ENCODE measurements at places on chromosomes 2 and 18.

GRCh38 chr2:99818842-99819241 is 323.5 kb downstream of the AFF3 start:
- no peak for DNase-seq

GRCh38 chr2:232523682-232524597 is 2.0 kb upstream of the CHRND start:
- DNase-seq, result peak; percentile 63

DNA sequence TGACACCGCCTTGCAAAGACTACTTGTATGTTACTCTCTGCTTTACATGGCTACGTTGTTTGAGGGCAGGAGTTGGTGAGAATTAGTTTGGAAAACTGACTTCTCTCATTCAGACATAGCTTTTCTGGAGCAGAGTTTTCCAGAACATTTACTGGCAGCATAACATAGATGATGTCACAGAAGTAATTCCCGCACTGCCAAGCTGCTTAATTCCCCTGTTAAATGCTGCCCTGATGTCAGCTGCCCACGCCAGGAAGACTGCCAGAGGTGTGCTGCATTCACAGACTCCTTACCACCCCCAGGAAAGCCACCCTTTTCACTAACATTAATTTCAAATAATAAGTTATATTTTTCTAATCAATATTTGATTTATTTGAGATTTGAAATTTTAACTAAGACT is 24.7 kb upstream of the PTPN2 start:
- no peak for DNase-seq

DNA sequence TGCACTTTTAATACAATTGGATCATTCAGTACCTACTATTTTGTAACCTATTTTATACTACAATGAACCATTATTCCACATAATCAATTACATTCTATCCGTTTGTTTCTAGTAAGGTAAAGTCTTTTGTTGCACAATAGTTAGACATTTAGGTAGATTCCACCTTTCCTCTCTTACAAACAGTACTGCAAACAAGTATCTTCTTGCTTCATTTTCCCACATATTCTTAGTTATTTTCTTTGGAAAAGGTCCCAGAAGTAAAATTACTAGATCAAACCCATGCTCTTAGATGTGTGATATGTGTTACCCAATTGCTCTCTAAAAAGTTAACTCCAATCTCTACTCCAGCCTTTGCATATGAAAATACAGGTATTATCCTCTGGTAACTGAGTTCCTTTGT is 49.6 kb downstream of the SPIRE1 start:
- no peak for DNase-seq

- DNase-seq, result peak; percentile 33
Observed at GRCh38 chr2:217262911-217263310, 403.0 kb upstream of the TNP1 start.

GRCh38 chr2:233835230-233836186 is 18.8 kb downstream of the HJURP start:
- no peak for DNase-seq

- peak; percentile 77 for DNase-seq
Observed at GRCh38 chr2:190344276-190344827, 963 bp downstream of the INPP1 start.

- DNase-seq, result no peak
Observed at GRCh38 chr18:35573531-35573930, 8.0 kb upstream of the GALNT1 start.

- peak; percentile 61 for DNase-seq
Observed at GRCh38 chr2:60581433-60582282, 28.2 kb upstream of the BCL11A start.

DNA sequence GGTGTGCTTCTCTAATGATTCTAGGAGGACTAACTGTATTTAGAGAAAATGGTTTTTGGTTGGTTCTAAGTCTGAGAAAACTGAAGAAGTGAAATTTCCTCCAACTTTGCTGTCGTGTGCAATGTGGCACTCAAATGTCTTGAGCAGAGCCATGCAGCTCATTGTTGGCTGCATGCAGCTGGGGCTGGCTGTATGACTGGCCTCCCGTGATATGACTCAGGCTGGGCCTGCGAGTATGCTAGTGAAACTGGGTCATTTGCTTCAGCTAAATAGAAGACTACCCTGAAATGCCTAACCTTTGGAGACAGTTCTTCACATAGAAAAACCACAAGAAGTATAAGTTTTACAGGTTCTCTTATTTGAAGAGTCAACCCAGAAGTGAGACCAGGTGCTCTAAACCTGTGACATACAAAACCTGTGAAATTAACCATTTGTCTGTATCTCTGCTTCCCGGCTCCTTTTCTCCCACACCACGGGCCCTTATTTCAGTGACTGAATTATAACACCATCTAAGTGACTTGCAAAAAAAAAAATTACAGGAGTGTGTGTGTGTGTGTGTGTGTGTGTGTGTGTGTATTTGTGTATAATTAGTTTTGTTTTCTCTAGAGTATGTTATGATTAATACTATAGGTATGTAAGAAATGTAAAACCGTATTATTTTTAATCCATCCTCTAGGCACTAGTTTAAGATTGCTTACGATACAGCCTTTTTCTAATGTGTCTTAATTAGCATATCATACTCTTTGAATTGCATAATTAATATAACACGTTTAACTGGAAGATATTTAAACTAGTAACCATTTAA is 15.9 kb downstream of the POLI start:
- DNase-seq, result no peak

GRCh38 chr2:43142921-43143438 is 83.4 kb downstream of the ZFP36L2 start:
- DNase-seq, result no peak

GRCh38 chr2:71802556-71802955 is 345.1 kb downstream of the CYP26B1 start:
- DNase-seq, result no peak

DNA sequence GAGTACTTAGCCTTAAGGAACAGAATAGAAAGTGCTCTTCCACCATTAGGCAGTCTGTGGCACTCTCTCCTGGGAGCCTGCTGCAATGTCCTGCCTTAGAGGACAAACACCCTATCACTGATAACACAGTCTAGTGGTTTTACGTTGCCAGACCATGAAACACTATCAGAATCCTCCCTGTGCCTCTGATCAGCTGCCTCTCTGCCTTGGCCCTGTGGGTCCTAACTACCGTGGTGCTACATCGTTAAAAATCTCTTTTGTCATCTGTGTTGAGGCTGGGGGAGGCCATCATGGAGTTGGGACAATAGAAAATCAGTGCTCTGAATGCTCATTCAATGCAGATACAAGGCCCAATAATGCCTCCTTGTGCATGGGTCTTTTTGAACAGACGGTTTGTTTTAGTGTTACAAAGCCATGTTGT is 11.9 kb upstream of the APCDD1 start:
- DNase-seq, result no peak

- peak; percentile 44 for DNase-seq
Observed at GRCh38 chr2:16037808-16038457, 97.6 kb downstream of the MYCN start.

DNA sequence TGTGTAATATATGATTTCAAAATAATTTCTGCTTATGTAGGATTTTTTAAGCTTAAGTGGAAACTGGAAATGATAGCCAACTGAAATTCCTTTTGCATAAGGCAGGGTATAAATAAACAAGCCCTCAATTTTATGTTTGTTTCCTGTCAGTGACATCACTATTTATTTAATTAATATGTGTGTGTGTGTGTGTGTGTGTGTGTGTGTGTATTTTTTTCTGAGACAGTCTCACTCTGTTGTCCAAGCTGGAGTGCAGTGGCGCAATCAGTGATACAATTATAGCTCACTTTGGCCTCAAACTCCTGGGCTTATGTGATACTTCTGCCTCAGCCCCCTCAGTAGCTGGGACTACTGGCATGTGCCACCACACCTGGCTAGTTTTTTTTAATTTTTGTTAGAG is 29.3 kb upstream of the CYP20A1 start:
- no peak for DNase-seq

DNA sequence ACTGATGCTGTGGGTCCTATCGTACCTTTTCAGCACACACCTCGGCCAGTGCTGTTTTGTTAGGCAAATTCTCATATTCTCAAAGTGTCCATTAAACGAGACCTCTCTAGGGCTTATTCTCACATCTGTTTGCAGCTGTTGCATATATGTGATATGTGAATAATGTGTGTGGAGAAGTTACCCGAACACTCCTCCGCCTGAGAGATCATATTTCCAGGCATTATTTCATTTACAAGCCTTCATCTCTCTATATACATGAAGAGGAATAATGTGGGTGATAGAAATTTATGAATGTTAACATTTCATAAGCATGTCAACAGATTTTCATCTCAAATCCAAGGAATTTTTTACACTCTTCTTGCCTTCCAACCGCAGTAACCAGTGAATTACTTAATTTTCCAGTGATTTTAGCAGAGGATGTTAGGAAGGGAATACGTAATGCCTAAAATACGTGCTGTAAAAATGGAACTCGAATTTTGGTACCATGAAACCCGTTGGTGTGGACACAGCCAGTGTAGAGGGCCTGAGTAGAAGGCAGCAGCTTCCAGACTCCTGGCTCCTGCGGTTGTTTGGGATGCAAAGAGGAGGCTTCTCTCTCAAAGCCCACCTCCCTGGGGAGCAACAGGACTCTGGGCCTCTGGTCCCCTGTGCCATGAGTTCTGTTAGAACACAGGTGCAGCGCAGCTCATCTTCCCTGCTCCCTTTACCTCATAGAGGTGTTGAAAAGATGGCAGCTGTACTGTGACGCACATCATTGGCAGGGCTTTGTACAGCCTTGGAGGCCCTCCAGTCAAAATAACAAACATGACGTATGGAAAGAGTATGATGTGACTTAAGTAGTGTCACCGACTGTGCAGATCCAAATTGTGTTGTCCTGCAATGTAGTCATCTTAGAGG is 280.1 kb downstream of the NEDD4L start:
- DNase-seq, result peak; percentile 77

GRCh38 chr18:58101291-58101794 is 57.3 kb downstream of the NEDD4L start:
- DNase-seq, result no peak

- peak; percentile 63 for DNase-seq
Observed at GRCh38 chr2:38602136-38602731, 494 bp downstream of the HNRNPLL start.

DNA sequence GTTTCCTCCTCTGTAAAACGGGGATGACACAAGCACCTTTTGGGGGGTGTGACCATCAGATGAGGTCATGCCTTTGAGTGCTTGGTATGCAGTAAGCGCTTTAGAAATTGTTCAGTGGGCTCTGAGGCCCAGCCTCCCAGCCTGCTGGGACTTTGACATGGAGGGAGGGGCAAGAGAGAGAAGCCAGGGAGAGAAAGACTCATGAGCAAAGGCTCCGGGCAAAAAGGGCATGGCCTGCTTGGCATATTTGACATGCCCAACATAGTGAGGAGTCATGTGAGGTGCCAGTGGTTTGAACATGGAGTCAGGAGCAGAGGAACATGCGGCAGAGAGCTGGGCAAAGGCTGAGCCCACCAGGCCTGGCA is 14.0 kb downstream of the TNS1 start:
- peak; percentile 47 for DNase-seq

All from muscle of leg (tissue), 16 donors.